Esophagus muscularis mucosa (tissue), 4 donors: ENCODE measurements at places on chromosomes 4 and X.

DNA sequence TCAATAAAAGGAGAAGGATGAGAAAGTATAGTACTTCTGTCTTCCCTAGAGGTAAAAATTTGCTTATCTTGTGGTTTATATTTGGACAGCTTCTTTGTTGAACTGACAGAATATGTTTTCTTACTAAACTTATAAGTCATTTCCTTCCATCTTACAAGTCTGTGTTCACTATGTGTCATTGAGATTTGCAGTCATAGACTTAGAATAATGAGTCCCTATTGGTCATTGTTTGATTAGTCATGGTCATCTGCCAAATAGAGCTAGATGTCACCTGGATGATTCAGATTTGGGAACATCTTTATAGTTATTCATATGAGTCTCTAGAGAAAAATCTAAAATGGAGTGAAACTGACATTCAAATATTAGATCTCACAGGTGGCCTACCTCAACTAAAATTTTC, 51.5 kb downstream of the SPATA18 start:
- DNase-seq, result no peak
- no peaks in the 10 kb centered on the region for H3K36me3 ChIP-seq
- no peaks in the 10 kb centered on the region for H3K27me3 ChIP-seq

GRCh38 chr4:56229947-56230346, 157.3 kb downstream of the AASDH start:
- H3K27me3 ChIP-seq, result no peaks in the 10 kb centered on the region
- no peak overlapping the region for H3K4me3 ChIP-seq
- no peaks in the 10 kb centered on the region for H3K36me3 ChIP-seq
- no peak overlapping the region for H3K27ac ChIP-seq

GRCh38 chr4:164771088-164771487, 17.2 kb downstream of the SMIM31 start:
- DNase-seq, result no peak
- no peaks in the 10 kb centered on the region for H3K4me1 ChIP-seq
- no peak overlapping the region for H3K27ac ChIP-seq
- no peak overlapping the region for H3K4me3 ChIP-seq
- H3K27me3 ChIP-seq, result no peaks in the 10 kb centered on the region

GRCh38 chrX:120377179-120377578, 15.3 kb downstream of the ATP1B4 start:
- no peaks in the 10 kb centered on the region for H3K4me1 ChIP-seq
- H3K4me3 ChIP-seq, result no peak overlapping the region
- no peaks in the 10 kb centered on the region for H3K27me3 ChIP-seq
- no peaks in the 10 kb centered on the region for H3K36me3 ChIP-seq

- H3K4me3 ChIP-seq, result no peak overlapping the region
- no peaks in the 10 kb centered on the region for H3K36me3 ChIP-seq
- no peaks in the 10 kb centered on the region for H3K27me3 ChIP-seq
- DNase-seq, result no peak
- no peaks in the 10 kb centered on the region for H3K4me1 ChIP-seq
- no peak overlapping the region for H3K27ac ChIP-seq
Observed at GRCh38 chrX:14936561-14936960, 63.3 kb downstream of the MOSPD2 start.

GRCh38 chr4:162706632-162707031, 460.1 kb downstream of the NAF1 start:
- no peaks in the 10 kb centered on the region for H3K36me3 ChIP-seq
- no peak overlapping the region for H3K27ac ChIP-seq
- H3K27me3 ChIP-seq, result no peaks in the 10 kb centered on the region
- no peaks in the 10 kb centered on the region for H3K4me1 ChIP-seq
- no peak for DNase-seq
